ENCODE measurements at places on chromosomes 6 and 20. TPM values are rescaled to one million over a fixed set of nuclear protein-coding genes. Genes with fewer than 3 reads are reported as not detected.

- no peaks in the 10 kb centered on the region for H3K36me3 ChIP-seq
- no peaks in the 10 kb centered on the region for H3K4me1 ChIP-seq
- no peaks in the 10 kb centered on the region for H3K27me3 ChIP-seq
- H3K27ac ChIP-seq = no peak overlapping the region
- no peak for DNase-seq
Measured at GRCh38 chr6:8041913-8042583, 22.1 kb downstream of the BLOC1S5 start.

- H3K27ac ChIP-seq = no peak overlapping the region
- no peak for DNase-seq
- H3K4me1 ChIP-seq = peaks cover 8% of the 10 kb centered on the region
Measured at GRCh38 chr6:154478021-154478700, 32.3 kb downstream of the CNKSR3 start.

DNA sequence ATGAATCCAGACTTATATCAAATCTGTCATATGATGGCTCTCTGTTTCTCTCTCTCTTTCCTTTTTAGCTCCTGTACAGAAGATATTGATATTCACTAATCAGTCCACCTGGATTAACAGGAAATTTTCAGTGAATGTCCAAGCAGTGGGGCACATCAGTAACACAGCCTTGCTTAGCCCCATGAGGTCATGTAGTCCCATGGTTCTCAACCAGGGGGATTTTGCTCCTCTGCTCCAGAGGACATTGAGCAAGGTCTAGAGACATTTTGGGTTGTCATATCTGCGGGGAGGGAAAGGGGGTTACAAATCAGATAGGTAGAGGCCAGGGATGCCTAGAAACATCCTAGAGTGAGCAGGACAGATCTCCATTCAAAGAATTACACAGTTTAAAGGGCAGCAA is 810 bp downstream of the GSTA1 start:
- no peaks in the 10 kb centered on the region for H3K36me3 ChIP-seq
- peaks cover 20% of the 10 kb centered on the region for H3K4me1 ChIP-seq
- no peak overlapping the region for H3K27ac ChIP-seq
- DNase-seq = no peak

DNA sequence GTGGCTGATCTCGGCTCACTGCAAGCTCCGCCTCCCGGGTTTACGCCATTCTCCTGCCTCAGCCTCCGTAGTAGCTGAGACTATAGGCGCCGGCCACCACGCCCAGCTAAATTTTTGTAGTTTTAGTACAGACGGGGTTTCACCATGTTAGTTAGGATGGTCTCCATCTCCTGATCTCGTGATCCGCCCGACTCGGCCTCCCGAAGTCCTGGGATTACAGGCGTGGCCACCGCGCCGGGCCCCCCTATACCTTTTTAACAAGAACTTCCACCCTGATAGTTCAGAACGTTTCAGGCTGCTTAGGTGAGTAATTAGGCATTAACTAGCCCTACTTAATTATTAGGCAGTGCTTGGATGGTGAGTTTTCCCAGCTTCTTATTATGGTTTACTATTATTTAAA is 552.5 kb downstream of the BCKDHB start:
- no peak overlapping the region for H3K27ac ChIP-seq
- no peak for DNase-seq
- H3K27me3 ChIP-seq = no peaks in the 10 kb centered on the region
- H3K4me3 ChIP-seq = no peak overlapping the region
- H3K36me3 ChIP-seq = no peaks in the 10 kb centered on the region
- H3K4me1 ChIP-seq = no peaks in the 10 kb centered on the region

- H3K36me3 ChIP-seq = no peaks in the 10 kb centered on the region
- no peaks in the 10 kb centered on the region for H3K4me1 ChIP-seq
- H3K27me3 ChIP-seq = no peaks in the 10 kb centered on the region
- DNase-seq = no peak
- H3K4me3 ChIP-seq = no peak overlapping the region
Measured at GRCh38 chr20:30168025-30168799, 1089.3 kb upstream of the DEFB115 start.

- no peak overlapping the region for H3K27ac ChIP-seq
- H3K4me1 ChIP-seq = no peaks in the 10 kb centered on the region
- H3K27me3 ChIP-seq = peaks cover 61% of the 10 kb centered on the region
- H3K4me3 ChIP-seq = no peak overlapping the region
- no peaks in the 10 kb centered on the region for H3K36me3 ChIP-seq
Measured at GRCh38 chr6:40489798-40490197, 97.4 kb downstream of the LRFN2 start.

- H3K36me3 ChIP-seq = peaks cover 31% of the 10 kb centered on the region
- peaks cover 70% of the 10 kb centered on the region for H3K4me1 ChIP-seq
- H3K4me3 ChIP-seq = no peak overlapping the region
- H3K27ac ChIP-seq = no peak overlapping the region
- H3K27me3 ChIP-seq = no peaks in the 10 kb centered on the region
Measured at GRCh38 chr6:106520711-106521401, 108.4 kb downstream of the RTN4IP1 start.

DNA sequence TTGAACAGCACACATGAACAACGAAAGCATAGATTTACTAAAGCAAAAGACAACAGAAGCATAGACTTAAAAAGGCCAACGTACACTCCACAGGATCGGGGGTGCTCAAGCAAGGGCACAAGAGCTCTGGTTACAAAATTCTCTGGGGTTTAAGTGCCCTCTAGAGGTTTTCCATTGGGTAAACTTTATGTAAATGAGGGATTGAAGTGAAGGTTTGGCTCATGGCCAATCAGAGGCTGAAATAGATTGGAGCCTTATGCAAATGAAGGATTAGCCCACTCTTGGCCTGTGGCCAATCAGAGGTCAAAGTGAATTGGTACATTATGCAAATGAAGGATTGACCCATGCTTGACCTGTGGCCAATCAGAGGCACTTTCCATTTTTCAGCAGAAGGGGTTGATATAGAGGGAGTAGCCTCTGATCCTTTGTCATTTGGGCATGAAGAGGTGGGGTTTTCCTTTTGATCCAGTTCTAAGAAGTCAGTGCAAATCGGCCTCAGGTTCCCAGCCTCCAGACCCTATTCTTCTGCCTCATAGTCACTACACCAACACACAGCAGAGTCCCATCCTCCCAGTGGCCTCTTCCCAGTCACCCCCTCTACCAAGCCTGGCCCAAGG is 244.9 kb downstream of the THBS2 start:
- no peak overlapping the region for H3K4me3 ChIP-seq
- no peaks in the 10 kb centered on the region for H3K36me3 ChIP-seq

DNA sequence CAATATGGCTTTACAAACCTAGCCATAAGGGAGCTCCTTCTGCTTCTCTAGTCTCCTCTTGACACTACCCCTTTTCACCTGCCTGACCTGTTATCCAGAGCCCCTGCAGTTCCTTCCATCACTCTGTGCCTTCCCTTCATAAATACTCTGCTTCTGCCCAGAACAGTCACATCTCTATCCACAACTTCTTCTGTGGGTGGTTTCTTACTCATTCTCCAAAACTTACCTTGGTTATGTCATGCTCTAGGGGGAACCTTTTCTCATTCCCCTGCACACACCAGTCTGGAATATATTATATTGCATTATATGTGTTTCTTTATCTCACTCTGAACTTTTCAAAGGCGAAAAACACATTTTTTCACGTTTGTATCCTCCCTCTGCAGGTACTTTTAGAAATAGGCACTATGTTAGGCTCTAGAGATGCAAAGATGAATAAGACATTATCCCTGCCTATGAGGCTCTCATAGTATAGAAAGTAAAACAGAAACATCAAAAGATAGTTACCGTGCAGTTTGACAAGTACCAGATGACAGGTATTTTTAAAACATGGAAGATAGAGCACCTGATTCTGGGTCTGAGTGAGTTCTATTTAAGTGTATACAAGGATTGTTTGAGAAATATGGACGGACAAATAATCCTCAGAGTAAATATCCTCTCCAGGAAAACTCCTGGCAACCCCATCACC is 51.5 kb downstream of the AIG1 start:
- H3K36me3 ChIP-seq = no peaks in the 10 kb centered on the region
- no peaks in the 10 kb centered on the region for H3K27me3 ChIP-seq
- DNase-seq = no peak
- no peak overlapping the region for H3K4me3 ChIP-seq
- H3K4me1 ChIP-seq = no peaks in the 10 kb centered on the region

GRCh38 chr6:110800196-110800838 is 15.0 kb downstream of the CDK19 start:
- no peak overlapping the region for H3K4me3 ChIP-seq
- no peaks in the 10 kb centered on the region for H3K36me3 ChIP-seq
- H3K4me1 ChIP-seq = no peaks in the 10 kb centered on the region
- H3K27me3 ChIP-seq = no peaks in the 10 kb centered on the region
- H3K27ac ChIP-seq = no peak overlapping the region

- no peak overlapping the region for H3K4me3 ChIP-seq
- peaks cover 13% of the 10 kb centered on the region for H3K4me1 ChIP-seq
- no peaks in the 10 kb centered on the region for H3K36me3 ChIP-seq
- peak; percentile 37 for DNase-seq
- H3K27ac ChIP-seq = no peak overlapping the region
- no peaks in the 10 kb centered on the region for H3K27me3 ChIP-seq
Measured at GRCh38 chr6:107361753-107362604, 97.4 kb downstream of the PDSS2 start.

DNA sequence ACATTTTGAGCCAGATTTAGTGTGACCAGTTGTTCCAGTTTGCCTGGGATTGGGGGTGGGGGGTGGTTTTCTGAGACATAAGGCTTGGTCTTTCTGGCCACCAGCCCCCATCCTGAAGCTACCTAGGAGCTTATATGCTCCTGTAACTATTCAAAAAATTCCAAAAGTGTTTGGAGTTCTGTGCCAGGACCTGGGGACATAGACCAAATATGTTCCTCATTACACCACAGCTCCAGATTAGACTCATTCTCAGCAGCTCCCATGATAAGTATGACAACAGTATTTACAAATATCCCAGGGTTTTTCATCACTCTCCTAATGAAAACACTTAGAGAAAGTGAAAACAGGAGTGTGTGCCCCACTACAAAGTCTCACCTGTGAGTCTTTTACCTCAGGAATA is 37.8 kb upstream of the RNF144B start:
- H3K27ac ChIP-seq = no peak overlapping the region
- H3K4me1 ChIP-seq = peaks cover 6% of the 10 kb centered on the region
- H3K27me3 ChIP-seq = no peaks in the 10 kb centered on the region
- H3K4me3 ChIP-seq = no peak overlapping the region
- H3K36me3 ChIP-seq = no peaks in the 10 kb centered on the region

DNA sequence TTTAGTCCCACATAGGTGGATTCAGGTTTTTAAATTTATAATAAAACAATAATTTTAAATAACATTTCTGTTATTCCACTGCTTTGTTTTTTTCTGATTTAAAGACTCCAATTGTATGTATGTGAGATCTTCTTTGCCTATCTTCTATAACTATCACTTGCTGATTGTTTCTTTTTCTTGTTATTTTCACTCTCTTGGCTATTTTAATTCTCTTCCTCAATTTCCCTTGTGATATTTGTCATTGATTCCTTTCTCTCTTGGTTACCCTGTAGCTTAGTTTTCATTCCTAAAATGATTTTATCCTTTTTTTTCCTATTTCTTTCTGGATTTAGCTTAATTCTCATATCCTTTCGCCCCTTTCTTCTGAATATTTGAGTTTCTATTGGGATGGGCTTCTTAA is 227.3 kb upstream of the TENT5A start:
- H3K4me1 ChIP-seq = peaks cover 17% of the 10 kb centered on the region
- no peak for DNase-seq
- no peak overlapping the region for H3K4me3 ChIP-seq
- H3K27me3 ChIP-seq = no peaks in the 10 kb centered on the region

- no peaks in the 10 kb centered on the region for H3K4me1 ChIP-seq
- DNase-seq = no peak
- H3K4me3 ChIP-seq = no peak overlapping the region
- H3K27ac ChIP-seq = no peak overlapping the region
Measured at GRCh38 chr6:85867595-85867994, 224.9 kb upstream of the SYNCRIP start.

GRCh38 chr20:51647674-51648570 is 105.4 kb upstream of the NFATC2 start:
- no peaks in the 10 kb centered on the region for H3K4me1 ChIP-seq
- H3K27ac ChIP-seq = no peak overlapping the region
- no peak for DNase-seq
- H3K36me3 ChIP-seq = no peaks in the 10 kb centered on the region

GRCh38 chr6:161701056-161701455 is 427.2 kb upstream of the AGPAT4 start:
- no peaks in the 10 kb centered on the region for H3K4me1 ChIP-seq
- no peak for DNase-seq
- H3K27ac ChIP-seq = no peak overlapping the region

GRCh38 chr6:147834084-147834776 is 325.7 kb downstream of the SAMD5 start:
- no peak overlapping the region for H3K27ac ChIP-seq
- H3K27me3 ChIP-seq = no peaks in the 10 kb centered on the region
- no peak overlapping the region for H3K4me3 ChIP-seq
- H3K4me1 ChIP-seq = no peaks in the 10 kb centered on the region
- DNase-seq = no peak

GRCh38 chr20:25012616-25013189 is 20.2 kb upstream of the APMAP start:
- H3K36me3 ChIP-seq = no peaks in the 10 kb centered on the region
- H3K4me3 ChIP-seq = no peak overlapping the region
- H3K4me1 ChIP-seq = no peaks in the 10 kb centered on the region
- H3K27me3 ChIP-seq = no peaks in the 10 kb centered on the region
- DNase-seq = no peak

DNA sequence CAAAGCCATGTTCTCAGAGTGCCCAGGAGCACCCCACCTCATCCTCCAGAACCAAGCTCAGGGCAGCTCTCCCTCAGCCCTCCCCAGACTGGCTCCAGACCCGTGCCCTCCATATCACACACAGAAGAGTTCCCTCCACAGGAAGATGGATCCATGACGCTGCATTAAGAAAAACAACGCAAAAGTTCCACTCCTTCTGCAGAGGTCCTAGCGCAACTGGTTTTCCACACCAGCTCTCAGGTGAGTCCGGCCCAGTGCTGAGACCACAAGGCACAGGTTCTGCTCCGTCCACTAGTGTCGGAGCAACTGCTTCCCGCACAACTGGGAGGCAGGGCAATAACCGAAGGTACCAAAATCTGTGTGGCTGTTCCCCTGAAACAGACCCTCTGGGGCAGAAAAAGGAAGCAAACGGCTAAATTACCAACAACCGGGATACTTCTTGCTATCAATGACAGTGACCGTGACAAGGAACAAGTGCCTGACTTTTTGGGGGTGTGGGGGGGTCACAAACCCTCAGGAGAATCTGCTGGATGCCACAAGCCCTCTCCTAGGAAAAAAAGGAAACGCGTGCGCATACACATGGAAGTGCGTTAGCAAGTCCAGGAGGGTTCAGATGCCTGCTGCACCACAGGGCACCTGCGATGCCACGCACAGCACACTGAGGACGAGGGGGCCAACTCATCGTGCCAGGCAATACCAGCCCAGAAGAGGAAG is 49.2 kb downstream of the MYH7B start:
- no peak overlapping the region for H3K4me3 ChIP-seq
- H3K36me3 ChIP-seq = peaks cover 79% of the 10 kb centered on the region
- H3K27ac ChIP-seq = no peak overlapping the region
- DNase-seq = no peak
- no peaks in the 10 kb centered on the region for H3K4me1 ChIP-seq

- H3K27ac ChIP-seq = no peak overlapping the region
- H3K27me3 ChIP-seq = no peaks in the 10 kb centered on the region
- no peaks in the 10 kb centered on the region for H3K36me3 ChIP-seq
- no peak for DNase-seq
Measured at GRCh38 chr6:90368001-90368400, 71.4 kb upstream of the BACH2 start.

- no peak overlapping the region for H3K27ac ChIP-seq
- no peaks in the 10 kb centered on the region for H3K36me3 ChIP-seq
- no peak for DNase-seq
- peaks cover 8% of the 10 kb centered on the region for H3K4me1 ChIP-seq
- no peak overlapping the region for H3K4me3 ChIP-seq
Measured at GRCh38 chr6:149425224-149425623, 25.2 kb downstream of the SUMO4 start.

The CTAGE9 gene
- not detected for total RNA-seq

The UBE2V1 gene
- 212 TPM for total RNA-seq

The ZNF337 gene
- 6.6 TPM for total RNA-seq

The TUBB2B gene
- 3.0 TPM for total RNA-seq

The RBBP9 gene
- 5.5 TPM for total RNA-seq

Data from Calu3 (cell line).